ENCODE measurements at places on chromosomes 1 and 21.

GRCh38 chr21:26954662-26955121 is 12.2 kb downstream of the ADAMTS5 start:
- DNase-seq: no peak

DNA sequence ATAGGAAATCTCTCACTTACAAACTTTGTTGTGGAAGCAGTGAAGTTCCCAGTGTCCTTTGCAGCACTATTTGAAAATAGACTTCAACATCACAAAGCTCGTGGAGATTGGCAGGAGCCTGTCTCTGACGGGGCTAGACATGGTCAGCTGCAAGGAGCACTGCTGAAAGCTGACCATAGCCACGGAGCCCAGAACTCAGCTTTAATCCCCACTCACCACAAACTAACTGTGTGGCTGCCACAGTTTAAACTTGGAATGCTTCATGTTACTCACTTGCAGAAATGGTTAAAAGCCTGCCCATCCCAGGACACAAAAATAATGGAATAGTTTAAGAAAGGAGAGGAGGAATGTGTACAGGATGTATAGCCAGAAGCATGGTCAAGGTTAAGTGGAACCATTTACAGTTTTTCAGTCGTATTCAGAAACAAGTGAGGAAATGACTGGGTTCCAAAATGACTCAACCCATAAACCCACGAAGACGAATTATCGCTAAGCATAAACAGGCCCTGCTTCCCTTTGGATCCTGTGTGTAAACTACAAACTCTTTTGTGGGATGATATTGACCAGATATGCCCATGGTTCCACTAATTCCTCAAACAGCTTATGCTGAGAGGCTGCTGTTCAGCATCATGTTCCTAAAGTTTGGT is 18.2 kb downstream of the DNALI1 start:
- DNase-seq: no peak

DNA sequence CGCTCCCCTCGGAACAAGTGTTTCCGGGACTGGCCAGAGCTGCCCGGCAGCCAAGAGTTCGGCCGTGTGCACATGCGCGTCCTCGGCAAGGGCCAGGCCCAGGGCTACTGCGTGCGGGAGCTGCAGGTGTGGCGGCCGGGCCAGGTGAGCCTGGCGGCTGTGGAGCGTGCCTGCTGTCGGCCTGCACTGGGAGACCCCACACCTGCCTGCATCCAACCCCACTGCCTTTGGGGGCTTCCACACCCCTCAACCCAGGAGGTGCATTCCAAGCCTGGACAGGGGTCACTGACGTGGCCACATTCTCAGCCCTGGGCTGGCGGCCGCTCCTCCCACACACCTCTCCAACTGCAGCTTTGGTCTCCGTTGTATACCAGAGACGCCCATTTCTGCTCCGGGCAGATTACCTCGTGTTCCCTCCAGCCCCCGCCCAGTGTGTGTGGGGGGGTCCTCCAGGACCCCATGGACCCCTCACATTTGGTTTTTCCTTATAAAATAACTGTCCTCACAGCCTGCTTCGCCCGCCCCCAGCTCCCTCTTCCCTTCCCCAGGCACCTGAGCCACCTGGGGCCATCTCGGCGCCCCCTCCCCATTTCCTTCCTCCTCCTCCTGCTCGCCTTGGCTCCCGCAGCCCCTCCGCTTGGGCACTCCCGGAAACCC is 6.1 kb downstream of the RNF223 start:
- no peak for DNase-seq

DNA sequence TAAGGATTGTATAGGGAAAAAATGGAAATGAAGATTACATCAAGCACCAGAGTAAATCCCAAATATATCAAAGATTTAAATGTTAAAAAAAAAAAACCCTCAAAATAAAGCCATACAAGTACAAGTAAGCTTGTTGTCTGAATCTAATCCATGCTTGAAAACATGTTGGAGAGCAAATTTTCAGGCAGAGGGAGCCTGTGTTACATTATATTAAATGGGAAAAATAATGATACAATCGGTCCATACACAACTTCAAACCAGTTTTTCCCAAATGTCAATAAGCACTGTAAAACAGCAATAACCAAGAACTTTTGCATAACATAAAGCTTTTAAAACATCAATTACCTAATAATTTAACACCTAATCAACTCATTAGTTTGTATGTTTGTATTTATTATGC is 949.4 kb upstream of the ADGRL4 start:
- DNase-seq: no peak

DNA sequence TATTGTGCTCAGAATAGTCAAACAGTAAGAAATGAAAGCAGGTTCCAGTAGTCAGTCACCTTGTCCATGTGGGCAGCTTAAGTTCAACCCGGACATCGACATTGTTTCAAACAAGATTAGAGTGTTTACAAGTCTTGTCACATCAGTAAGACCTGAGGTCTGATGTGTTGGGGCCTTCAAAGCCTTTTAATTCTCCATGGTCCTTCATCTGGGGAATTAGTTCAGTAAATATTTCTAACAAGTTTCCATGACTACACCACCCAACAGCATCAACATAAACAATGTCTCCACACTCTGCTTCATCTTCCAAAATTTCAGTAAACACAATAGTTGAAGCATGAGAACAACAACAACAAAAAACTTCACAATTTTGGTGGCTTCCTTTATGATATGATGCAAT is 15.1 kb upstream of the ADORA1 start:
- no peak for DNase-seq

DNA sequence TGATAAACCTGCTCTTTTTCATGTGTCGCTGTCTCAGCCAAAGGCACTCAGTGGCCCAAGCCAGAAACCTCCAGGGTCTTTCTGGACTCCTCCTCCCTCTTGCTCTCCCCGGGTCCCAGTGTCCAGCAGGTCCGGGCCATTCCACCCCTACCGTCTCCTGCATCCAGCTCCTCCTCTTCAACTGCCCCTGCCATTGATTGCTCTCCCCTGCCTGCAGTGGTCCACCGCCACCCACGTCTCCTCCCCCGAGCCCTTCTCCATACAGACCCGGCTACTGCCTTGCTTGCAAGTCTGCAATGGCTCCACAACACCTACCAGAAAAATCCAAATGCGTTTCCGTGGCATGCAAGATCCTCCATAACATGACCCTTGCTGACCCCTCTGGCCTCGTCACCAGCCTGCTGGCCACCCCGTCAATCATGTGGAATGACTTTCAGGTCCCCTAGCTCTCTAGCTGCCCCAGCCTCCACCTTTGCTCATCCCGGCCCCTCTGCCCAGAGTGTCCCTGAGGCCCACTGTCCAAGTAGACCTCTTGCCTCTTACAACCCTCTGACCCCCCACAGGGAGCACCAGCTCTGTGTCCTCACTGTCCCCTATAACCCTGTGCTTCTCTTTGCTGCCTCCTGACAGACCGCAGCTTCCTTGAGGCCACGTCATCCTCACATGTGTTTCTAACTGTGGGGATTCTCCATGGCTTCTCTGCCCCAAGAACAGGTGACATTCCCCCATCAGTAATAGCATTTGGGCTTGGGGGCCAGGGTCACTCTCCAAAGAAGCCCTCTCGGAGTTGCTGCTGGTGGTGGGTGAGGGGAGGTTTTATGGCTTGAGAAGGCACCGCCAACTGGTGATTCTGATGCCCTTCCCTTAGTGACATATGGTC is 15.0 kb downstream of the CACNA1S start:
- no peak for DNase-seq

DNA sequence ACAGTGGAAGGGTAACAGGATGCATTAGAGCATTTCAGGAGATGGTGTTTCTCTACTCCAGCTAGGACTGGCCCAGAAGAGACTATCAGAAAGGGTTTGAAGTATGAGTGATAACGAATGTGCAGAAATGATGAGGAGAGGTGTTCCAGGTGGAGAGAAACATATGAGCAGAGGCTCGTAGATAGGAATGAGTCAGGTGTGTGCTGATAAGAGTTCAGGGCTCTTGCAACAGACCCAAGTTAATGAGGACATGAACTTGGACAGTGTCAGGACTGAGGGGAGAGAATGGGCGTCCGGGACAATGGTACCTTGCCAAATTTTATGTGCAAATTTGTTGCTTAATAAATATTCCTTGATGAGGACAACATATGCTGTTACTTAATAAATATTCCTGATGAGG is 183.9 kb upstream of the NFIA start:
- DNase-seq: no peak

DNA sequence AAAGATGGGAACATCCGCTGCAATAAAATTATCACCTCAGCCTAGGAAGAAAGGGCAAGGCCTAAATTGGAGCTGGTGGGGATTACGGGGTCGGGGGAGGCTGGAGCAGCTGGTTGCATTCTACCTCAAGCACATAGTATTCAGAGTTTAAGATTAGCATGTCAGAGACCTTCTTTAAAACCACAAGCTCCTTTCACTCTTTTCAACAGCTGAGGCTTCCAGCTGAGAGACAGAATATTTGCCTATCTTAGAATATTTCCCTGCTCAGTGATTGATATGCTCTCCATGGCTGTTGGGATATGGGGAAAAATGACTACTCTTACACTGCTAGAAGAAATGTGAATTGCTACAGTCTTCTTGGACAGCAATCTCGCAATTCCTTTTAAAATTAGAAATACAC is 248.6 kb downstream of the TBX15 start:
- no peak for DNase-seq

GRCh38 chr21:35011681-35012080 is 37.4 kb downstream of the RUNX1 start:
- no peak for DNase-seq

- peak; percentile 88 for DNase-seq
Observed at GRCh38 chr1:154474802-154475201, 27.2 kb upstream of the TDRD10 start.

GRCh38 chr1:181101581-181102226 is 13.2 kb downstream of the IER5 start:
- DNase-seq: no peak

DNA sequence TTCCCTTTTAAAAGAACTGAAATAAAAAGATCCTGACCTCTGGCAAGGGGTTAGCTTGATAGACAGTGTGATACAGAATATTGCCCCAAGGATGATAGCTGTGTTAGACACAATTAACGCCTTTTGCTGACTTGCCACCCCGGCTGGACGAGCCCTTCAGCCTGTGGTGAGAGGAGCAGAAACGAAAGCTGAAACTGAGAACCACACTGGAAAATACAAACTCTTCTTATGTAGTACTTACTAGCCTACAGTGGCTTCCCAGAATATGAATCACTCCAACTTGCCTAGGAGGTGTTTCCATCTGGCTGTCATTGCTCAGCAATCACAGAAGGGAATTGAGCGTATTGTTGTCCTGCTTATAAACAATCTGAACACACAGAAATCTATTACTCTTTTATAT is 22.9 kb downstream of the SAMSN1 start:
- DNase-seq: no peak

DNA sequence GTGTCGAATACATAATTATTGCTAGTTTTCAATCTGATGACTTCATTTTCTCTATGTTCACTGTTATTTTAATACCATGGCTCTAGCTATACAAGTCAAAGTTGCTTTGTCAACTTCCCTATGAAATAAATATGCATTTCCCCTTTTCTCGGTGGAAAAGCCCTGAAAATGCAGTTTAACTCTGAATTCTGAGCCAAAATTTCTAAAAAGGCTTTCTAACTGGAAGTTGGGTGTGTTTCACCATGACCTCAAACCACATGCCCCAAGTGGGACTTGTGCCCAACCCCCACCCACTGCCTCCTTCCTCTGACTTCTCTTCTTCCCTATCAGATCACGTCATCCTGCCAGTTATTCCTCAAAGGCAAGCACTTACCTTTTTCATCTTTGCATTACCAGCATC is 8.9 kb downstream of the MKNK1 start:
- no peak for DNase-seq

- no peak for DNase-seq
Observed at GRCh38 chr1:82465024-82465423, 664.3 kb downstream of the ADGRL2 start.

- DNase-seq: no peak
Observed at GRCh38 chr1:72670902-72671301, 388.6 kb upstream of the NEGR1 start.

- no peak for DNase-seq
Observed at GRCh38 chr1:84991097-84991920, 5.6 kb downstream of the MCOLN2 start.

DNA sequence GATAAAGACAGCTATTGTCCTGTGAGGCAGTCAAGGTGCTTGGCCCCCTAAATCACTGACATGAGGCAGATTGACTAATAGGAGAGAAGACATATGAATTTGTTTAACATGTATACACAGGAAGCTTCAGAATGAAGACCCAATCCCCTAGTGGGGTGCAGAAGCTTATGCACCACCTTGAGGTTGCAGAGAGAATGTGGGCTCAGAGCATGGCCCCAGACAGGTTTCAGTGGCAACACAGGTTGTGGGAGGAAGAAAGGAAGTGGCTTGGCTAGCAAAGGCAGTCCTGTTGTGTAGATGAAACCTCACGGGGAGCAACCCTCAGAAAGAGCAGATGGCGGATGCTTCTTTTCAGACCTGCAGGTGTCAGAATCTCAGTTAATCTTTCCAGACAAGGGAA is 37.0 kb upstream of the PARP1 start:
- DNase-seq: no peak

GRCh38 chr1:106755682-106756406 is 300.6 kb upstream of the PRMT6 start:
- DNase-seq: peak; percentile 19

GRCh38 chr1:48878191-48878940 is 101.7 kb upstream of the BEND5 start:
- DNase-seq: peak; percentile 4

GRCh38 chr1:86502721-86503405 is 34.1 kb downstream of the CLCA1 start:
- peak; percentile 46 for DNase-seq

GRCh38 chr1:46761740-46762139 is 37.1 kb upstream of the CYP4B1 start:
- DNase-seq: no peak

- peak; percentile 48 for DNase-seq
Observed at GRCh38 chr1:28915031-28915895, 894 bp downstream of the EPB41 start.

DNA sequence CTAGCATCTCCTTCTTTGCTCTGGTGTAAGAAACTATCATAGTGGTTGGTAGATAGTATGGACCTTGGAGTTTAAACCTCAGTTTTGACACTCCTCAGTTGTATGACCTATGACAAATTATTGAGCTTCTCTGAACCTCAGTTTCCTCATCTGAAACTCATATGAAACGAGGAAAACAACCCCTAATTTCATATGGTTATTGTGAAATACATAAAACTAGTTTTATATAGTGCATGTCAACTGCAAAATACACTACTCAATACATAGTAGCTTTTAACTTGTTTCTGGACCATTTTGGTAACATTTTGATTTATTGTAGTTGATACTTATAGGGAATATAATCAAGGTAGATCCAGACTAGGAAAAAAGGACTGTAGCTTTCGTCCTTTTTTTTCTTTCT is 32.9 kb downstream of the CLIC4 start:
- no peak for DNase-seq

DNA sequence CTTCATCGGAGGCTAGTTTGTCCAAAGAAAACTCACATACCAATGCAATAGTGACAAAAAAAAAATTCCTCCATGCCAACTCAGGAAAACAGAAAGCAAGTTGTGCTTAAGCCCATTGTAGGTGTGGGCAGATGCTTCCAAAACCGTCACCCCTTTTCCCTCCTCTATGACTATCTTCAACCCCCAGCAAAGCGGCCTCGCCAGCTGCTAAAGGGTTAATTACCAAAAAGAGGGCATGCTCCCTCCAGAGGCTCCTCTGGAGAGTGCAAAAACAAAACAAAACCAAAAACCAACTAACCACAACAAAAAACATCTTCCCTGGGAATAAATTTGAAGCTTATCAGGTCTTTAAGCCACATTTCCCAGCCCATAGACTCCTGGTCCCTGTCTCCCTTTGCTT is 1.2 kb downstream of the LMOD1 start:
- no peak for DNase-seq

Measured in Calu3 (cell line).